Cortex of kidney (tissue), 1 donor: ENCODE measurements at places on chromosomes 3 and 15.

DNA sequence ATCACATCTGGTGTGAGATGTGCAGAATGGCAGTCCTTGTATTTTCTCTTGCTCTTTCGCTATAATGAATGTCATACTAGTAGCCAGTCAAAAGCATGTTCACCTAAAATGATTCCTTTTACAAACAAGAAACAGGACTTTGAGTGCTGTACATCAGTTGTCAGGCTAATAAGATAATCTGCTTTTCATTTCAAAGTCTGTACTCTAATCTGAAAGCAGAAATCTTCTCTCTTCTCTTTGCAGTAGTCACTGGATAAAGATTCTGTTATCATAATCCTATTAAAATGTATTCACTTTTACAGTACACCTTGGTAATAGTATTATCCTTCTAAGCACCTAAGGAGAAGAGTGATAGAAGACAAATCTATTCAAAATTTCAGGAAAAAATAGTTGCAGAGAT is 300.1 kb downstream of the MFSD1 start:
- no peak for DNase-seq

DNA sequence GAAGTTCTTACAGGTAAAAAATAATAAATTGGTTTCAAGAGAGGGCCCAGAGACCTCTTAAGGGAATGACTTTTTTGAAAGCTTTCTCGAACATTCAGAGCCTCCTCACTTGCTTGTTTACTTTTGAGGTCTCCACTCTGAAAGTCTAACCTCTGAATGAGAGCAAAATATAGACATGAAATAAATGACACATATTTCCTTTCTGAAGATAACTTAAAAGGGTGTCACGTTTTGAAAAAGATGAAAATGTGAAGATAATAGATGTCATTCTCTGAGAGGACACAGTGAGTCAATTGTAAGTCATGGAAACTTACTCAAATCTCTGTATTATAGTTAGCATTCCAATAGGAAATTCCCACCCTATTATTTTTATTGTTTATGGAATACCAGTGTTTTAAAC is 44.6 kb downstream of the HACD2 start:
- DNase-seq, result no peak

- no peak for DNase-seq
These were observed 20.1 kb downstream of the EID1 start for GRCh38 chr15:48898032-48898431.

- DNase-seq, result no peak
These were observed 2.7 kb downstream of the SLC22A14 start for GRCh38 chr3:38284756-38285150.

DNA sequence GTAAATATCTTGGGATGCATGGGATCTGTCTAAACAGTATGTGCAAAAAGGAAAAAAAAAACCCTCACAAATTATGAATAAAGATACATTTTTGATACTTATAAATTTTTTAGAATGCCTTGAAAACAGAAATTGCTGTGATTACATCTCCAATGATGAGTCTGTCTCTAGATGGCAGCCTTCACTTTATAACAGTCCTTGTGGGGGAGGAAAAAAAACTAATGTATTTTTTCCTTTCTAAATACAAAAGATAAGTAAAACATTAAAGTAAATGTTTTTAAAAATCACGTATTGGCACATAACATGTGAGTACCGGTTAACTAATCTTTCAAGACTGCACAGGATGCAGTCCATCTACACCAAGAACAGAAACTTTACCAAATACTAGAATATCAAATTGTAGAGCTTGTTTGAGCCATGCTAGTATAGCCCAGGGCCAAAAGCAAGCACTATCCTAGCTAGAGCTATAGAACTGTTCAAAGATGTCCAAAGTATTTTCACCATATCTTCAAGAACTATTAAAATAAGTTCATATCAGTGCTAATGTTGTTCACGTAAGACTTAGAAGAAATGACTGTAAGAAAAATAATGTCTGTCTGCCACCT is 206.4 kb downstream of the STAG1 start:
- DNase-seq, result no peak

- no peak for DNase-seq
These were observed 199.1 kb upstream of the ZPLD1 start for GRCh38 chr3:102235679-102236078.

GRCh38 chr3:181899702-181900101 is 188.0 kb downstream of the SOX2 start:
- no peak for DNase-seq

DNA sequence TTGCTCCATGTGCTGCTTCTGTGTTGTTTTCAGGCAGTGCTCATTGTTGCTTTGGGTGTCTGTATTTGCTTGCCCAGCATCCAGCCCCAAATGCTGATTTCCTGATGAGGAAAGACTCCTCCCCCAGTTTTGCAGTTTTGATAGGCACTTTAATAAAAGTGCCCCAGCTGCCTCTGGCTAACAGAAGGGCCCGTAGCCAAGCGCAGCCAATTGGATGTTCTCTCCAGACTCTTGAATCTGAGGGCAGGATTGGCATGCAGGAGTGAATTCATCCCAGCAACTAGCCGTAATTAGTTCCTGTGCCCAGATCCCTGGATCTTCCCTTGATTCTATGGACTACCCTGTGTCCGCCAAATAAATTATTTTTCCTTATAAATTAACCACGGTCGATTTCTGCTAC is 14.8 kb upstream of the SEMA5B start:
- DNase-seq, result no peak

GRCh38 chr15:66095871-66096687 is 157.5 kb downstream of the MEGF11 start:
- DNase-seq, result no peak

DNA sequence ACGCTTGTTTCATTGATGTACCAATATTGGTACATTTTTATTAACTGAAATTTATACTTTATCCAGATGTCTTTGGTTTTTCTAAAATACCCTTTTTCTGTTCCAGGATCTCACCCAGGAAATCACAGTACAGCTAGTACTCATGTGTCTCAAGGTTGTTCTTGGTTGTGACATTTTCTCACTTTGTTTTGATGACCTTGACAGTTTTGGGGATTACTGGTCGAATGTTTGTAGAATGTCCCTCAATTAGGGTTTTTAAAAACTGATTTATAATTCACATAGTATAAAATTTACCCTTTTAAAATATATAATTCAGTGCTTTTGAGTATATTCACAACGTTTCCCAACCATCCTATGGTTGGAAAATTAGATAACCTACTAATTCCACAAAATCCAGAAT is 6.3 kb upstream of the SNRPN start:
- no peak for DNase-seq

DNA sequence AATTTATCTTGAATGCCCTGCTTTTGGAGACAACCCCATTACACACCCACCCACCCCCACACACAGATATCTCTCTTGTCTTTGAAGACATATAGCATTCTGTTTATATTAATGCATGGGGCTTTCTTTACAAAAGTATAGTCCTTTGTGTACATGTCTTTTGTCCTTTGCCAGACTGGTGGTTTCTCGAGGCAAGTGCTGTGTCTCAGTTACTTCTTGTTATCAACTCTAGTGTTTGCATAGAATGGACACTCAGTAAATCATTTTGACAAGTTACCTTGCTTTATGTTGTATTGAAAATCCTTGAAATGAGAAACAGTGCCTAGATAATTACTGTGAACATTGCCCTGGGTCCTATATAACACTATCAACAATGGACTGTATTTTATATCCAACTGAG is 33.9 kb downstream of the KBTBD8 start:
- no peak for DNase-seq

DNA sequence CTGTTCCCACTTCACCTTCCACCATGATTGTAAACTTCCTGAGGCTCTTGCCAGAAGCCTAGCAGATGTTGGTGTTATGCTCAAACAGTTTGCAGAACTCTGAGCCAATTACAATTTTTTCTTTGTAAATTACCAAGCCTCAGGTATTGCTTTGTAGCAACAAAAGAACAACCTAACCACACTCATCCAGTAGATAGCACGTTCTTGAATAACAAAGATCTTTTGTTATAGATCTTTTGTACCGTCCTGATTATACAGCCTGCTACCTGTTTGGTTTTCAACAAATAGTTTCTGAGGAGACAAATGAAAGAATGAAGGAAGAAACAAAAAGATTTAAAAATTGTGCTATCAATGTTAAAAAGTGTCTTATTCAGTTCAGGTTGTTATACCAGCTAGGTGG is 474.7 kb upstream of the ALCAM start:
- DNase-seq, result no peak

- DNase-seq, result no peak
These were observed 73.1 kb upstream of the FEZF2 start for GRCh38 chr3:62446337-62446940.

- no peak for DNase-seq
These were observed 45.2 kb downstream of the ZNF385D start for GRCh38 chr3:21705769-21706168.

GRCh38 chr15:81038975-81039607 is 38.4 kb downstream of the TLNRD1 start:
- DNase-seq, result no peak

- DNase-seq, result no peak
These were observed 122.0 kb upstream of the CRBN start for GRCh38 chr3:3301476-3301875.

DNA sequence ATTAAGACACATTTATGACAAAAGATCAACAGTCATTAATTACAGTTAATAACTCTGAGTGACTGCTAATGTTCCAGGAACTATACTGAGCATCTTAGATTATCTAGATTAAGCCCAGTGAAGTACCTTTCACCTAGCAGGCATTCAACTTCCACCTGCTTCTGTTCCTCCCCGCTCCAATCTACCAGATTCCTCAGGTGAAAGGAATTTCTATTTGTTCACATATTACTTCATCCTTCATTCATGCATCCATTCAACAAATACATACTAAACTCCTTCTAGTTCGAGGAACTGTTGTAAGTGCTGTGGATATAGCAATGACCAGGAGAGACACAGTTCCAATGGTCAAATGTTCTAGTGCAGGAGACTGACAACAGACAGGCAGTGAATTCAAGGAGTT is 139.3 kb downstream of the FILIP1L start:
- no peak for DNase-seq

DNA sequence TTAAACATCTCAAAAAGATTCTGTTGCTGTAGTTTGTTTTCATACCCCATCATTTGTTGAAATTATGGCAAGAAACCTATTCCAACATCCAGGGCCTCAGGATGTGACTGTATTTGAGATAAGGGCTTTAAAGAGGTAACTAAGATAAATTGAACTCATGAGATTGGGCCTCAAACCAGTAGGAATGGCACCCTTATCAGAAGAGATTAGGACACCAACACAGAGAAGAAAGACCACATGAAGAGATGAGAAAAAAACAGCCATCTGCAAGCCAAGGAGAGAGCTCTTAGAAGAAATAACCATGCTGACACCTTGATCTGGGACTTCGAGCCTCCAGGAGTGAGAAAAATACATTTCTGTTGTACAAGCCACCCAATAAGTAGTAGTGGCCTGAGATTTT is 157.7 kb downstream of the CGGBP1 start:
- no peak for DNase-seq

- DNase-seq, result no peak
These were observed 83.9 kb upstream of the CDAN1 start for GRCh38 chr15:42820811-42821210.

DNA sequence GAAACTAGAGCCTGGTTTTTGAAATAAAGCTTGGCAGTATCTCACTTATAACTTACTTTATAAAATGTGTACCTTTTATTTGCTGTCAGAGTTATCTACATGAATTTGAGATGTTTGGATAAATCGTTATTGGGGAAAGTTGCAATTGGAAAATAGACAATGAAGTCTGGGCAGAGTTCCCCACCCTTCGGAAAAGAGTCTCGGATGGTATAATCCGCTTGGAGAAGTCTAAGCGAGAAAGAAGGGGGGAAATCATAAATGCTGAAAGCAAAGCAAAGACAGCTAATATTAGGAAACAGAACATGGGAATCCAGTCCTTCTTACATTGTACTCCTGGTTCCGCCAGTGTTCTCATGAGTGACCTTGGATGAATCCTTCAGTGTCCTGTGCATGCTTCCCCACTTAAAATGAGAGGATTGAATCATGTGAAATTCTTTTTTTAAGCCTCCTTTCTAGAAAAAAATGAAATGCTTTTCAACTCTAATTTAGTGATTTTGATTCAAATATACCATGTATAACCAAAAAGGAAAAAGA is 162.4 kb downstream of the ATG7 start:
- no peak for DNase-seq

GRCh38 chr3:178435575-178435974 is 100.7 kb upstream of the KCNMB2 start:
- no peak for DNase-seq

GRCh38 chr3:4517643-4518311 is 24.6 kb downstream of the ITPR1 start:
- no peak for DNase-seq

- no peak for DNase-seq
These were observed 27.0 kb upstream of the LPP start for GRCh38 chr3:188126934-188127333.

- DNase-seq, result no peak
These were observed 319.8 kb upstream of the LRRFIP2 start for GRCh38 chr3:37494216-37494615.

DNA sequence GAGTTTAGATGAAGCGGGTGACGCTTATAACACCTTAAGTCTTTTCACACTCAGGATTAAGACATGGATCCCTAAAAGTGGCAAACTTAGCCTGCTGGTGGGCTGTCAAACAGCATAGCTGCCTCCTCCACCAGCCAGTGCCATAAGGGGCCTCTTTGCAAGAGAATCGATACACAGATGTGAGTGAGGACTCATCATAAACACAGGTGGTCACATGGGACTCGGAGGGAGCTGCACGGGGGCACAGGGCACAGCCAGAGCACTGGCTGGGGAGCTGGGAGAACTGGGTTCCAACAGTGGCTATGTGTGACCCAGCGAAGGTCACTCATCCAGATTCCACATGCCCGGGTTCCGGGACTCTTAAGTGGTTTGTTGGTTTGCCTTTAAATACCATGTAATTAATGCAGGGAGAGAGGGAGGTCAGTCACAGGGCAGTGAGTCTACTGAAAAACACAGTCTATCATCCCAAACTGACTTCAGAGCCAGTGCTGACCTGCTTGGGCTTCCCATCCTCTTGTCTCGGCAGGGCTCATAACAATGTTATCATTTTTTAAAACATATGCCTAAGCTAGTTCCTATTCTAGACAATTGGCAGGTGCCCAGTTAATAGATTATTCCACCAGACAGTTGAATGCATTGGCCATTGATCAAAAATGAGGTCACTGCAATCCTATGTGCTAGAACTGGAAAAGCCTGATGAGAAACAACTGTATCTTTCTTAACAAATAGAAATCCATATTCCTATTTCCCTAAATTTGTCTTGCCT is 51.8 kb downstream of the SLC12A8 start:
- no peak for DNase-seq

DNA sequence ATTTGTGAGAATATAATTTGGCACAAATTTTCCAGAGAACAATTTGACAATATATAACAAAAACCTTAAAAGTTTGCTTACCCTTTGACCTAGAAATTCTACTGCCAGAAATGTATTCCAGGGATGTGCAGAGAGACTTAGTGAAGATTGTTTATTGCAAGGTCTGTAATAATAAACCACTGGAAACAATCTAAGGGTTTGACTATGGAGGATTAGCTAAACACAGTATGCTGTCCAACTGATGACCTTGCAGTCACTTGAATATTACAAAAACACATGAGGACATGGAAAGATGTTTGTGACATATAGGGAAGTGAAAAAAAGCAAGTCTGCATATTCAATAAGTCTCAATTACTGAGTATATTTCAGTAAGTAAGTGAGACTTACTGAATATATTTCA is 48.1 kb upstream of the CDV3 start:
- no peak for DNase-seq
